GM12892 (cell line): ENCODE measurements at places on chromosomes 12 and 14.

DNA sequence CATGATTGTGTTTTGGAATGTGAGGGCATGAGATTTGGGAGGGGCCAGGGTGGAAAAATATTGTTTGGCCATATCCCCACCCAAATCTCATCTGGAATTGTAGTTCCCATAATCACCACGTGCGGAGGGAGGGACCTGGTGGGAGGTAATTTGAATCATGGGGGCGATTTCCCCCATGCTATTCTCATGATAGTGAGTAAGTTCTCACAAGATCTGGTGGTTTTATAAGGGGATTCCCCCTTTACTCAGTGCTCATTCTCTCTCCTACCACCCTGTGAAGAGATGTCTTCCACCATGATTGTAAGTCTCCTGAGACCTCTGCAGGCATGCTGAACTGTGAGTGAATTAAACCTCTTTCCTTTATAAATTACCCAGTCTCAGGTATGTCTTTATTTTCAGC lies 15.7 kb downstream of the OR10P1 start:
- DNase-seq, result no peak

DNA sequence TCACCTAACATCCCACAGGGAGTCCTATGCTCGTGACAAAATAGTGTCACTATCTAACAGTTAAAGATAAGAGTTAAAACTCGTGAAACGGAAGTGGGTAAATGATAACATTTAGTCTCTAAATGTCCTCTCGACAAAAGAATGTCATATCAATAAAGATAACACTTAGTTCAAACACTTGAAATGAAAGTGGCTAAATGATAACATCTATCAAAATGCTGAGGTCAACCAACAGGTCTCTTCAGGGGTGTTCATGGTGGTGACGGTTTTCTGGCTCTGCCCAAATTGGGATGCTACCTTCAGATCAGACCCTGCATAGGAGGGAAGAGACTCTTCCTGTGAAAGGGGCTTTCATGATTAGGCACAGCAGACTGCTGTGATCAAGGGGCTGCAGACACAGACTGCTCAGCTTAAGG lies 22.1 kb downstream of the IL26 start:
- no peak for DNase-seq

- peak; percentile 16 for DNase-seq
Observed at GRCh38 chr14:31926123-31926522, 151.0 kb upstream of the ARHGAP5 start.

DNA sequence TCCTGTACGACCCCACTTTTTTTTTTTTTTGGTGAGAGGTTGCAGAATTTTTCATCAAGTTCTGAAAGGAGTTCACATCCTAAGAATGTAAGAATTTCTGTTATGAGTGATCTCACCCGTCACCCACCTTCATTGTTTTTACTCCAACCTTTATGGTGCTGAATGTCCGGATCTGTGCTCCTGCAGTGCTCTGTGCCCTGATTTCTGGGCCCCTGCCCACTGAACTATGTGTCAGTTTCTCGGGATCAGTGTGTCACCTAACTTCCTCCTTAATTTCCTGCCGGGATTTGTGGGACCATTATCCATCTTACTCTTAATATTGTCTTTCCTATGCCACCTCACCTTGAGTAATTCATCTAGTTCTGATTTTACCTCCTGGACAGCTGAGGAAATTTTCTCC lies 11.6 kb downstream of the RASSF8 start:
- DNase-seq, result no peak

DNA sequence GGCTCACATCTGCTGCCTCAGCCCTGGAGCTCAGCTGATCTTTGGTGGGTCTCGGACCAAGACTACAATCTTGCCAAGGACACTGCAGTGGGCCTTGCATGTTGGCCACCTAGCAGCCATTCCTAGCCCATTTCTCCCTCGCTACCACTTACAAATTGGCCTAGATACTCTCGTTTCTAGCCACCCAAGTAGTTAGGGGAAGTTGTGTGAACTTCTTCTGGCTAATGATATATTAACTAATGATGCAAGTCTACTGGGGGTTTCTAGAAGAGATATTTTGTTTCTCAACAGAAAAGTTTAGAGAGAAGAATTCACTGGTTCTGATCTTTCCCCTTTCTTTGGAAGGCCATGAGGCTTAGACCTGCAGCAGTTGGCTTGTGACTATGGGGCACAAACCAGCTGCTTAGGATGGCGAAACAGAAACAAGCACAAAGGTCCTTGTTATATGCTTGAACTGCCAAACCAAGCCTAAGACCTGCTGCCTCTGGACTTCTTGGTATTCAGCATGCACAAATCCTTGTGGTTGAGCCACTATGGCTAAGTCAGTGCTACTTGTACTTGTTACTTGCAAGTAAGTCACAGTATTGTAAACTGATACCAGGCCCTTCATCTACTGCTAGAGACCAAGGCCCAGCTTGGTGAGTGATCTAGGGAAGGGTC lies 30.5 kb upstream of the GPATCH2L start:
- no peak for DNase-seq

DNA sequence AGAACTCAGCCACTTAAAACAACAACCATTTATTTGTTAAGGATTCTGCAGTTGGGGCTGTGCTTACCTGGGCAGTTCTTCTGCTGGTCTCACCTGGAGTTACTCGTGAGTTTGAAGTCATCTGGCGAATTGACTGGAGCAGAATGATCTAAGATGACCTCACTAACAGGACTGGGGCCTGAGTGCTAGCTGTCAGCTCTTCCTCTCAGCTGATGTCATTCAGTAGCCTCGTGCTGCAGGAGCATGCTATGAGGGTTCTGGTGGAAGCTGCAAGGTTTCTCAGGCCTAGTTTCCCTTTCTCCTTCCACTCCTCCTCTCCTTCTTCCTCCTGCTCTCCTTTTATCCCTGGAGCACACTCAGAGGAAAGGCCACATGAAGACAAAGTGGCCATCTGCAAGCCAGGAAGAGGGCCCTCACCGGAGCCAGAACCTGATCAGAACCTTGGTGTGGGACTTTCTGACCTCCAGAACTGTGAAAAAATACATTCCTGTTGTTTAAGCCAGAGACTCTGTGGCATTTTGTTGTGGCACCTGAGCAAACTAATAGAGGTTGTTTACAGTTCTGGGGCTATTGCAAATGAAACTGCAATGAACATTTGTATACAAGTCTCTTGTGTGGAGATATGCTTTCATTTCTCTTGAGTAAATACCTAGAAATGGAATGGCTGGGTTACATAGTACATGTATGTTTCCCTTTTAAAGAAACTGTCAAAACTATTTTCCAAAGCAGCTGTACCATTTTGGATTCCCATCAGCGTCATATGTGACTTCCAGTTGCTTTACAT lies 21.9 kb upstream of the MAP3K9 start:
- no peak for DNase-seq

DNA sequence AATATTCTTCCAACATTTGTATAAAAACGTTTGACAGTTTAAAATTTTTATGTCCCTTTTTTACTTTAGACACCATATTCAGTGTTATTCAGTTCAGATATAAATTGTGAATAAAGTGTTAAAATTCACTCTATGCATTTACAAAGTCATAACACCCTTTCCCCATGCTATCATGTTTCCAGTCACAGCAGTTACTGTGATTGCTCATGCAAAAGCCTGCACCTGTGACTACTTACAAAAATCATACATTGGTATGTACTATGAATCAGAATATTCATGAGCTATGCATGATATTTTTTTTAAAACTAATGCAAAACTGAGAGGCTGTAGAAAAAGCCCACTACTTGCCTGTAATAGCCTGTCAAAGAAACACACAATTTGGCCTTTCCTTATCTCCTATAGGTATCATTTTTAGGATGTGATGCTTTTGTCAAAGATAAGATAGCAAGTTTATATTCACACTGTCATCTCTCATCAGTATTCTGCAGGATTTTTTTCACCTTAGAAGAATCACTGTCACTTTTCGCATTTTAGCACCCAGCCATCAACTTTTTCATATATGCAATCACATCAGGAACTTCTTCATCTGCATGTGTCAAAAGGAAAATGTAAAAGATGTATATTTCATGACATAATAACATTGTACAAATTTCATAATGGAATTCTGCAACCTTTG lies 443.2 kb downstream of the C12orf50 start:
- no peak for DNase-seq

DNA sequence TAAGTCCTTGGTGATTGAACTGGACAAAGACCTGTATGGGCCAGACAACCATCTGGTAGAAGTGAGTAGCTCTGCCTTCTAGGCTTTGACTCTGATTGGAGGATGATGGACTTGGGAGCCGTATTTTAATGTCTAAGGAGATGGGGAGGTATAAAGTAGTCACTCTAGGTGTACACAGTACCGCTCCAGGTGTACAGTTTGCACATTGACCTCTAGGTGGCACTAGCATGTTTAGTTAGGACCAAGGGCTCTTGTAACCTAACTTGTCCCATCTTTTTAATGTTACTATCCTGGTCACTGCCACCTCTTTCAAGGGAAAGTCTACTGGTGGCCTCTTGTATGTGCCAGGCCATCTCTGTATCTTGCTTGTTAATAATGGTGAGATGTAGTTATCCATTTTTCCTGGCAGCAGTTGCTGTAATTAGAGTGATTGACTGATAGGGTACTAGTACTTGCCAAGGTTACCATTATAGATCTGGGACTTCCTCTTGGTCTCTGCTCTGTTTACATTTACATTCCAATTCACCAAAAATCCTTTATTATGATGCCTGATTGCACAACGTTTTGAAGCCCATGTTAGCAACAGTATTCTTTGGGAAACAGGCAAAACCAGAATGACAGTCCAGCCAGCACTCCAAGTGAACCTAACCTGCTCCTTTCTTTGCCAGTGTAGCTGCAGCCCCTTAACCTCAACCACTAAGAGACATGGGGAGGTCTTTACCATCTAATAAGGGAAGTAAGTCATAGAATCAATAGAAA lies 3.6 kb downstream of the SMARCD1 start:
- no peak for DNase-seq

DNA sequence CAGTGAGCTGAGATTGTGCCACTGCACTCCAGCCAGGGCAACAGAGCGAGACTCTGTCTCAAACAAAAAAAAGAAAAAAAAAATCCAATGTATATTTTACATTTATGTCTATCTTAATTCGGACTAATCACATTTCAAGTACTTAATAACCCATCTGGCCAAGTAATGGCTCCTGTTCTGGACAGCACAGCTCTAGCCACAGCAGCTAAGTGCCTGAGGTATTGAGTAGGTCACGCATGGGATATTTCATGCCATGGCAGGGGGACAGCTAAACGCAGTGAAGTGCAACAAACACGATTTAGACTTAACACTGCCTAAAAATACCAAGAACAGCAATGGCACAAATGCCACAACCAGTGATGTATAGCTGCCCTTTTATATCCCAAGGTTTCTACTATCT lies 8.0 kb downstream of the BAZ1A start:
- no peak for DNase-seq

DNA sequence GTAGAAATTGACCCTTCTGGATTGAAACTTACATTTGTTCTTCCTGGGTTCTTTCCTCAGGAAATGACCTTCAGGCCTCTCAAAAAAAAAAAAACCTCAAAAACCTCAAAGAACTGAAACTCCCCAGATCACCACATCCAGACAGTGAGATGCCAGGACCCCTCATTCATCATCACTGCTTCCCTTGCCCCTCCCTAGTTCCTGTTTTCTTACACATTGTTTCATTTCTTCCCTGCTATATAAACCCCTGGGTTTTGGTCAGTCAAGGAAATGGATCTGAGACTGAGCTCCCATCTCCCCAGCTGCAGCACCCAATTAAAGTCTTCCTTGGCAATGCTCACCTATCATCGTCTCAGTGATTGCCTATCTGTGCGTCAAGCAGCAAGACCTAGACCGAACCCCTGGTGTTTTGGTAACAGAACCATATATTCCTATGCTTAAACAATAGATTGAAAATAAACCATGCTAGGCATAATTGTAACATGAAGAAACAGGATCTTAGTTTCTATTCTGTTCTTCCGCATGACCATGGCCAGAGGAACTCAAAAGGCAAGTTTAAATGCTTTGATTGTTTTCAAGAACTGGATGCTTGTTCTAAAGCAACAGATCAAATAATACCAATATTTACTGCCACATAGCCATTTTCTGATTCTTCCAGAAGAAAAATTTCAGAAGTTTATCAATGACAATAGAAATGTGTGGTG lies 108.0 kb upstream of the MAX start:
- peak; percentile 23 for DNase-seq

DNA sequence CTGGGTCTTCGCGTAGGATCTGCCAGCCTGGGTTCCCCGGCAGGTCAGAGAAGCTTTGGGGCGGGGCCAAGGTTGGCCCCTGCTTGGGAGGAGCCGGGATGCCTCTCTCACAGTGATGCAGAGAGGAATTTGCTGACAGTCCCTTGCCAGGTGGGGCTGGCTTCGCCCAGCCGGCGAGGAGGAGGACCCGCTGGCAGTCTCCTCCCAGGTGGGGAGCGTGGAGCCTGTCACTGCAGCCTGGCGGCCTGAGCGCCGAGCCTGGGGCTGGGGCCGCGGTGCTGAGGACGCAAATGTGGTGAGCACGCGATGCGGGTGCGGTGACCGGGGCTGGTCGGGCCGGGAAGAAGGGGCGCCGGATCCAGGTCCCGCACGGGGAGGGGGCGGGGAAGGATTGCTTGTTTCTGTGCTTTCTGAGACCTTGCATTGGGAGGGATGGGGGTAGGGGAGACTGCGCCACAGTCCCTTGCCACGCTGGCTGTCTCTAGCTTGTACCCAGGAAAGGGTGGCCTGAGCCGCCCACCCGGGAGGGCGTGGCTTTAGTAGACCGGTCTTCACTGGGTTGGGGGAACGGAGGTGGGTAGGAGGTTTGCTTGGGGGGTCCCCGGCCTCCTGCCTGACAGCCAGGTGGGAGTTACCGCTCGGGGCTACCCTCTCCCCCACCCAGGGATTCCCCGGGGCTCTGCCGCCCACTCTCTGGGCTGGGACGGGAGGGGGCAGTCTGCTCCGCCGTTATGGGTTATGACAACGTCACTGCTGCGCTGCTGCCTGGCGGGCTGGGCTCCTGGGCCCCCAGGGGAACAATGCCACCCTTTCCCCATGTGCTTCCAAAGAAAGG lies at the start of gene TMEM63C:
TSS of gene TMEM63C (plus strand) at position 196 of the 835 bp plus-strand sequence. CDS start 37,016 bp downstream, outside the sequence.
- peak; percentile 53 for DNase-seq

DNA sequence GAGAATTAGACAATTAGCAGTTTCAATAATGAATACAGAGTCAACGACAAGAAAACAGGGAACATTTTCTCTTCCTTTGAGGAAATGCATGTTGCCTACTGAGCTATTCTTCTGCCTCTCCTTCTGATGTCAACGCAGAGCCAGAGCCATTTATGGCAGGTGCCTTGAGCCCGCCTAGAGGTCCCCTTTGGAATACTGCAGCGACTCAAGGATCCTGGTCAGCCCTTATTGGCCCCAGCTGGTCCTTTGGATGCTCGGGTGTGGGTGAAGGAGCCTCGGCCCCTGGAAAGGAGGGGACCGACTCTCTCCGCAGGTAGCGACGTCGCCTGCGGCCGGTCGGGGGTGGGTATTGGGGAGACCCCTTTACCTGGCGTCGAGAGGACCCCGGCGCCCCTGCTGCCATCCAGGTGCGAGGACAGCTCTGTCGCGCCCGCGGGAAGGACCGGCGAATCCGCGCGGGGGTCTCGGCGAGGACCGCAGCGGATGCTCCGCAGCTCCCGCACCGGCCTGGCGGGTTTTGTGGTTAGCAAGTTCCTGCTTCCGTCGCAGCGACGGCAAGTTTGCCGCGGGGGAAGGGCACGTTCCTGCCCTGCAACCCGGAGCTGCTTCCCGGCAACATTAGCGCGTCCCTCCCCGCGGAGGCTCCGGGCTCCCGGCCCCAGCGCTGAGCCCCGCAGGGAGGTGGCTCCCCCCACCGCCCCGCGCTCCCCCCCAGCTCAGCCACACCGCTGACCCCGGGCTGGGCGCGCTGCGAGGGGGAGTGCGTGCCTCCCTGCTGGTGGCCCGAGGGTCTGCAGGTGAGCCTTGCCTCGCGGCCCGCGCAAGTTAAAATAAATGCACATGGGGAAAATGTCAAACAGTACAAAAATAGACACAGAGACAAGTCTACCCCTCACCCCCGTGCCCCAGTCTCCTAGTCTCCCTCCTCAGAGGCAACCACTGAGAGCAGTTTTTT lies at the start of gene MANSC1:
TSS of gene MANSC1 (minus strand) at position 532 of the 955 bp plus-strand sequence. CDS start 6,928 bp downstream, outside the sequence.
- peak; percentile 36 for DNase-seq

GRCh38 chr12:4710113-4710512 lies 10.1 kb upstream of the GALNT8 start:
- no peak for DNase-seq
